ENCODE measurements at places on chromosomes 1 and 21.

- DNase-seq: no peak
These were observed 25.2 kb upstream of the SPAG17 start for GRCh38 chr1:118210051-118210722.

GRCh38 chr1:169484683-169485430, 887 bp downstream of the SLC19A2 start:
- DNase-seq: peak; percentile 40

DNA sequence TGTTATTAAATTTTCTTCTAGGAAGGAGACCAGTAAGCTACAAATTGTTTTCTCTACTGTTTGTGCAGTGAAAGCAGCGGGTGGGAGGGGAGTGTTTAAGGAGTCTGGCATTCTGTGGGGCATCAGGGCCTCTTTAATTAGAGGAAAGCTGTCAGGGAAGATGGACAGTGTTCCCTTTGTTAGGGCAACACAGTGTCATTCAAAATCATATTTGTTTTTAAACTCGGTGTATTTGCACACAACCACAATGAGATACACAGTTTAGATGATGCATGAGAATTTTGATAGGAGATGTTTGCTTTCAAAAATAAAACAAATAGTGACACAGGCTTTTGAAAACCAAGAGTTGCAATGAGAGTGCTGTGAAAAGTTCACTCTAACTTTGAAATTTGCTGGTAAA, 15.1 kb upstream of the ST6GALNAC3 start:
- DNase-seq: no peak

- no peak for DNase-seq
These were observed 11.2 kb downstream of the KIAA1614 start for GRCh38 chr1:180923887-180924286.

DNA sequence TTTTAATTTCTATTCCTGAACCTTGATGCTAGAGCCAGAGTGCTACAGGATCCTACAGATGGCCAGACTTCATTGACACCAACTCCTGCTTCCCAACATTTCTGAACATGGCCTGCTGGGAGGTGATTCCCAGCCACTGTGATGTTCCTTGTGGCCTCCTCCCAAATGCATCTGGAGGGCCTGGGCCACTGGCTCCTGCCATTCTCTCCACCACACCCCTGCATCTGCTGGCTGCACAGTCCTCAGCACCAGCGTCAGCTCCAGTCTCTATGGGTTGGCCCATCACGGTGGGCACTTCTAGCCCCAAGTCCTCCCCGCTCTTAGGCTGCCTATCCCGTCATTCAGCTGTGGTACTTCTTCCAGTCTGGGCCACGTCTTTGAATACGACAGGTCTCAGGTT, 91.2 kb upstream of the CD34 start:
- no peak for DNase-seq

GRCh38 chr1:99702221-99702620, 56.3 kb downstream of the PALMD start:
- DNase-seq: no peak

GRCh38 chr1:232996143-232996542, 45.7 kb downstream of the NTPCR start:
- DNase-seq: no peak

GRCh38 chr1:171954361-171954760, 113.1 kb downstream of the DNM3 start:
- DNase-seq: no peak

- no peak for DNase-seq
These were observed 210.3 kb downstream of the TOMM20 start for GRCh38 chr1:234918181-234918841.

- no peak for DNase-seq
These were observed 58.3 kb upstream of the ANGPTL3 start for GRCh38 chr1:62539028-62539447.

GRCh38 chr1:178093951-178094738, at the start of gene RASAL2:
Gene RASAL2 (plus strand): TSS chr1:178094104. CDS start chr1:178094493, 389 bp downstream.
- no peak for DNase-seq

DNA sequence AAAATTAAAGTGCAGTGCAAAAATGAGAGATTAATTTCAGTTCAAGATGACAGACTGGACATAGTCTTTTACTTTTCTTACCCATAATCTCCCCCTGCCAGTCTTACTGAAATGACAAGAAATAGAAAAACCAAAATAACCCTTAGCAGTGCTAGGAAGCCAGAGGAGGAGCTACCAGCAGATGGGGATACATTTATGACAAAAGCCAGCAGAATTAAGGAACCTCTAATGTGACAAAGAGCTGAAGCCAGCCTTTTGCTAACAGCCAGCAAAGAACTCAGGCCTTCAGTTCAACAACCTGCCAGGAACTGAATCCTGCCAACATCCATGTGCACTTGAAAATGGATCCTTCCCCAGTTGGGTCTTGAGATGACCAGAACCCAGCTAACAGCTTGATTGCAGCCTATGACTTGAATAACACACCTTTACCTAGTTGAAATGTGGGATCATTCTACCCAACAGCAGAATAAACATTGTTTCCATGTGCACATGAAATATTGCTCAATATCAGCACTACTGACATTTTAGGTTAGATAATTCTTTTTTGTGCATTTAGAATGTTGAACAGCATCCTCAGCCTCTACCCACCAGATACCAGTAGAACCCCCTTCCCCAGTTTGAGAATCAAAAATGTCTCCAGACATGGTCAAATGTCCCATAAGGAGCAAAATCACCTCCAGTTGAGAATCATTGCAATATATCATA, 7.9 kb upstream of the TRAF5 start:
- DNase-seq: no peak

DNA sequence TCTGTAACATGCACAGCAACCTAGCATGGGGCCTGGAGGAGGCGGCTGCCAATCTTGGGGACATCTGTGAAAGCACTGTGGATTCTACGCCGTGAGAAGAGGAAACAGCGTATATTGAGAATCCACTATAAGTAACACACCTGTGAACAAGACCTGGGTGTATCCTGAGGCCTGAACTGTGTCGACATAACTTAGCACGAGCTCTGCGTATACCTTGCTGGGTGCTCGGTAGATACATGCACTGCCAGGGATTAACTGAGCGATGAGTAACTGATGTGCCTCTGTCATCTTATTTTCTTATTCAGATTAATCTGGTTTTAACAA, 58.6 kb downstream of the DDX20 start:
- no peak for DNase-seq

DNA sequence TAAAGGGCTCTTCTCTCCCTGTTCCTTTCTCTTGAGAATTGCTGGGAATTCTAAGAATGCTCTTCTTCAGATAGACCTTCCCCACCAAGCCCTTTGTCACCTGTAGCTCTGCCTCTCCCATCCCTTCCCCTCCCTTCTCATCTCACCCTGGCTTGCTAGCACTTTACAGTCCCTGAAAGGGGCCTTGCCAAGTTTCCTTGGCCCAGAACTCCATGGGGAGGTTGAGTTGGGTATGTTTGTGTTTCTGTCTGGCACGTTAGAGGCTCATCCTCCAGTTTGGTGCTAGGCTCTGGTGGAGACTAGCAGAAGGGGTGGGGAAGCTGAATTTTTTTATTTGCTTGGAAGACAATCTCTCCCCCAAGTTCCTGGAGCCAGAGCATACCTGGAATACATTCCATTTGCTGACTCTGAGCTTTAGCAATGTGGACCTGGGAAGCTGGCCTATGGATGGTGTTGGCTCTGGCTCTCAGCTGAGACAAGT, 4.9 kb downstream of the CGN start:
- no peak for DNase-seq

- no peak for DNase-seq
These were observed 2.0 kb downstream of the VAV3 start for GRCh38 chr1:107963008-107963407.

DNA sequence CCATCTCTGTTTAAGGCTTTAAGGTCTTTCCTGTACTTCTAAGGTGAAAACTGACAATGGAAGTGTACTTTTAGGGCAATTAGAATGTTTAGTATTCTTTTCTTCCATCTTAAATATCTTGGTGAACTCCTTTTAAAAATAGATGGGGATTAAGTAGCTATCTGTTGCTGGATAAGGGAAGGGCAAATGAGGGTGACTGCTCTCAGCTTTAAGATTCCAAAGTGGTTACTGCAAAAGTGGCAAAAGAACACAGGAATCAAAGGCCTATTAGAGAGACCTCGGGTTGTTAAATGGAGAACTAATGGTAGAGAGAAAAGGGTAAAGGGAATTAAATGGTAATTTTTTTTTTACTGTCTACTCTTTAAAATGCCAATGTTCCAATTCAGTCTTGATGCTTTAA, 774.1 kb upstream of the B3GALT2 start:
- no peak for DNase-seq

- DNase-seq: no peak
These were observed 82.6 kb downstream of the TOMM20 start for GRCh38 chr1:235045921-235046601.

DNA sequence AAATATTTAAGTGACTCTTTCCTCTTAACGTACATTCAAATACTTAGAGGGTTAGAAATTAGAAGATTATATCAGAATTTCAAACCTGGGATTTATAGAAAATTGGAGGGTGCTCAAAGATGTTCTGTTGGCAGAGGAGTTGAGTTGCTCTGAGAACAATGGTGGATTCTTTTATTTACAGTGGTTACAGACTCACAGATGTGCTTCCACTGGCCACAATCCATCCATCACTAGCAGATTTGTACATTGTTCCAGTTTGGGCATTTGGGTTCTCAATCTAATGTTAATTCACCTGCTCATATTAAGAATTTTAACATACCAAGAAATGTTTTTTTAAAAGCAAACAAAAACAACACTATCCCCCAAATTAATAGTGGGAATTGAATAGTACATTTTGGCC, 23.5 kb downstream of the DNAJC6 start:
- no peak for DNase-seq

- no peak for DNase-seq
These were observed 19.2 kb downstream of the PKP1 start for GRCh38 chr1:201302163-201303152.

GRCh38 chr1:240491796-240492195, 120.2 kb downstream of the GREM2 start:
- no peak for DNase-seq

- DNase-seq: no peak
These were observed 7.2 kb upstream of the FBXO28 start for GRCh38 chr1:224106568-224107281.

GRCh38 chr1:9553736-9554144, 14.5 kb downstream of the SLC25A33 start:
- no peak for DNase-seq

DNA sequence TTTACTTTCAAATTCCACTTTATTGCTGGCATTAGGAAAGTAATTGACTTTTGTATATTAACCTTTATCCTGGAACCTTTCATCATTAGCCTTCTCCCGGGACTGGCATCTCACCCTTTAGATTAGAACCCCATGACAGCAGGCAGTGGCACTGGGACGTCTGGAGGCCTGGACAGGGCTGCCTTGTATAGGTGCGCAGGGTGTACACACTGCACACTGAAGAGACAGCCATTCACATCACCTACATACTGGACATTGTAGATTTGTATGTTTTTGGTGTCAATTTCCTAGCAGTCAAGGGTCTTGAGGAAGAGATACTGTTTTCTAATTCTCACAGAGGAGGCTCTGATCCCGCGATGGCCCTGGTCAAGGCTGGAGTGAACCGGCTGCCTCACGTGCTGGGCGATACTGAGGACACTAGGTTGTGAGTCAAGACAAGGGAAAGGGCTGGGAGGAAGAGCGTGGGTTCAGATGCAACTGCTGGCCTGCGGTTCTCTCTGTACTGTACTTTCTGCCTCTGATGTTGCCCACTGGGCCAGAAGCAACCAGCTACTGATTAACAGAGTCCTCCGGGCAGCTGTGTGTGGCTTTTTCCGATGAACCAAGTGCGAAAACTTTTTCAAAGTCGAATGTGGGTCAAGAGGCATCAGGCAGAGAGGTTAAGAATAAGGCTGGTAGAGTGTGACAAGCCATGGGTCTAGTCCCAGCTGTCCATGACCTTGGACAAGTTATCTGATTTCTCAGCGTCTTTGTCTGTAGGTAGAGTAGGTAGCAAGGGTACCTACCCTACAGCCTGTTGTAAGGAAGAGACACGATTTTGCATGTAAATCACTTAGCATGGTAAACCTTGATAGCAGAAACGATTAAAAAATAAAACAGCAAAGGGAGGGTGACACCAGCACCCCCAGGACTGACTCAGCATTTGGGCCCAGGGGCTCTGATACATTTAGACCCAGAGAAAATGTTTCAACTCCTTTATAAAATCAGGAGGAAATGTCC, 38.2 kb upstream of the SLC25A33 start:
- no peak for DNase-seq

DNA sequence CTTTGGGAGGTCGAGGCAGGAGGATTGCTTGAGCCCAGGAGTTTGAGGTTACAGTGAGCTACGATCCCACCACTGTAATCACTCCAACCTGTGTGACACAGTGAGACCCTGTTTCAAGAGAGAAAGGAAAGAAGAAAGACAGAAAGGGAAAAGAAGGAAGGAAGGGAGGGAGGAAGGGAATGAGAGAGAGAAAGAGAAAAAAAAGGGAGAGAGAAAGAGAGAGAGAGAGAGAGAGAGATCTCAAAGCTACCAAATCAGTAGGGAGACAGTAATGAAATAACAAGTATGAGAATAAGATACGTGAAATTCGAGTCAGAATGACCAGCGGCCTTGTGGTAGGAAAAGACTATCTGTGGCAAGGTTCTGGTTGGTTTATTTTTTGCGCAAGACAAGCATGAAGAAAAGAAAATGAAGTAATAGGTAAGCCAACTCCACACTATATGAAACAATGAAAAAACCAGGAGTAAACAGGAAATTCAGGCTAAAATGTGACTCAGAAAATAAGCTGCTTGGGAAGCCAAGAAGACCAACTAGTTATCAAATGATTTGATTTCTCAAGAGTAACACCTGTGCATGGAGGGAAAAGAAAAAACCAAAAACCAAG, 8.9 kb downstream of the MTF1 start:
- no peak for DNase-seq

DNA sequence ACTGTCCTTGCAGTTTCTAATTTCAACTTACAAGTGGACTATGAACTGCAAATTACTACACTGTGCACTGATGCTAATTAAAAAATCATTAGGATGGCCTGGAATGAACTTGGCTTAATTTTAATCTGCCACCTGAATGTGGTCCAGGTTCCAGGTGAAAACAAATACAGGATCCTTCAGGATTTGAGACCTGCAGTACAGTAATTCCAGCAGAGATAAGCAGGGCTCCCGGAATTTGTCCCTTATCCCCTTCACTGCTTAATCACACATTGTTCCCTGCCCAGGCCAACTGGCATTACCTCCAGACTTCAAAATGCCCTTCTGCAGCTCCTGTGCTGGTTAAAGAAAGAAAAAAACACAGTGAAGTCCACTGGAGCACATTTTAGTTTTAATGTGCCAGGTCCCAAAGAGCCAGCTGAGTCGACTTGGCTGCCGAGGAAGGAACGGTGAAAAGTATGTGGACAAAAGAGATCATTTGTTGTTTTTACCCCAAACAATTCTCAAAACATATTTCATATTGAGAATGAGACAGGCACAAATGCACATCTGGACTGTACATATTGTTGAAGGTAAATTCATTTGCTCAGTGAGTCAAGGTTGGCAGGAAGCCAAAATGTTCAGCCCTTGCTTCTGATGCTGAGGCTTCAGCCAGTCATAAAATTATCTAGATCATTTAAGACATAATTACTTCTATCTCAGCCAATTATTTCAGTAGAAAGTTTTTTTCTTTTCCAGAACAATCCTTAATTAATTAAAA, 28.3 kb downstream of the DEGS1 start:
- no peak for DNase-seq

- DNase-seq: no peak
These were observed 815.6 kb downstream of the LTN1 start for GRCh38 chr21:28177124-28177523.

- no peak for DNase-seq
These were observed 26.0 kb upstream of the KCNK2 start for GRCh38 chr1:215056584-215056983.

GRCh38 chr1:154883919-154884868, 14.1 kb upstream of the KCNN3 start:
- no peak for DNase-seq
